ENCODE measurements at places on chromosomes 1 and 21.

- DNase-seq: no peak
Observed at GRCh38 chr1:15985611-15986297, 9.9 kb upstream of the ZBTB17 start.

GRCh38 chr1:34714386-34714785 is 40.5 kb upstream of the GJB5 start:
- DNase-seq: no peak

- no peak for DNase-seq
Observed at GRCh38 chr1:109438798-109439297, 12.6 kb upstream of the PSMA5 start.

DNA sequence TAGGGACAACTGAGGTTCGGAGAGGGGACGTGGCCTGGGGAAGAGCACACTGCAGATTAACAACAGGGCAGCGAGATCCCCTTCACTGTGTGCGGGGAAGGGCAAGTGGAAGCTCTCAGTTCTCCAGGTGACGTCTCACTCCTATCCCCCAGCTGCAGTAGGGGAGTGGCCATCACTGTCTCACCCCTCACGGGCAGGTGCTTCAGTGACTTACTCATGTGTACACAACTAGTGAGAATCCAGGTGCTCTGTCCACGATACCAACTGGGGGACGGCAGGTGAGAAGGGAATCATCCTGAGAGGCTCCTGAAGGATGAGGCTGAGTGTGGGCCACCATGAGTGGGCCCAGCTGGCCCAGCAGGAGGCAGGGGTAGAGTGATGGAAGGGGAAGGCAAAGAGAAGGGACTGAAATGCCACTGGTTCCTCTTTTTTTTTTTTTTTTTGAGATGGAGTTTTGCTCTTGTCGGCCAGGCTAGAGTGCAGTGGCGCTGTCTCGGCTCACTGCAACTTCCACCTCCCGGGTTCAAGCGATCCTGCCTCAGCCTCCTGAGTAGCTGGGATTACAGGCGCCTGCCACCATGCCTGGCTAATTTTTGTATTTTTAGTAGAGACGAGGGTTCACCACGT is 25.9 kb downstream of the RHBG start:
- DNase-seq: no peak

DNA sequence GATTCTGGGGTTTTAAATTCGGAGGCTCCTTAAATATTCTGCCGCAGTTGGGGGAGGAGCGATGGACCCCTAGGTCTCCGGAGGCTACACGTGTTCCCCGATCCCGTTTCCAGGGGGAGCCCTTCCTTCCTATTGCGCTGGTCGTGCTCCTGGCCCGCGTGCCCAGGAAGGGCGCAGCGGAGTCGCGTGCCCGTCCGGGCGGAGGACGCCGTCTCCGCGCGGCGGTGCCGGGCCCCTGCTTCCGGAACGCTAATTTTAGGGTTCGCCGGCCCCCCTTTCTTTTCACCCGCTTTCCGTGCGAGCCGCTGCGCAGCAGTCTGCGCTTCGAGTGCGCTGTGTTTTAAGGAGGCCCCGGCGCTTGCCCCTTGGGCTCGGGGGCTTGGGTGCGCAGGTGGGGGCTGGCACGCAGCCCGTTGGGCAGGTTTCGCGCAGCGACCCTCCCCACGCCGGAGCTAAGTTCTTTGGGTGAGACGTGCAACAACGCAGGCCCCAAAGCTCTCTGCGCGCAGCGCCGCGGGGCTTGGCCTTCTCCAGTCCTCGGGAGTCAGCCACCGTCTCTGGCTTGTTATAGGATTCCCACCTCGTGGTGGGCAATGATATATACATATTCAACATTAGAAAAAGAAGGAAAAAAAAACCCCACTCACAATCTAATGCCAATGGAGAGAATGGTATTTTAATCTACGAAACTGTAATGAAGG is 43.5 kb upstream of the DNAJC6 start:
- DNase-seq: peak; percentile 49
